ENCODE measurements at places on chromosomes 6 and 20.
A peak's percentile ranks its signal among the peaks of the same experiment; 100 is the strongest.

DNA sequence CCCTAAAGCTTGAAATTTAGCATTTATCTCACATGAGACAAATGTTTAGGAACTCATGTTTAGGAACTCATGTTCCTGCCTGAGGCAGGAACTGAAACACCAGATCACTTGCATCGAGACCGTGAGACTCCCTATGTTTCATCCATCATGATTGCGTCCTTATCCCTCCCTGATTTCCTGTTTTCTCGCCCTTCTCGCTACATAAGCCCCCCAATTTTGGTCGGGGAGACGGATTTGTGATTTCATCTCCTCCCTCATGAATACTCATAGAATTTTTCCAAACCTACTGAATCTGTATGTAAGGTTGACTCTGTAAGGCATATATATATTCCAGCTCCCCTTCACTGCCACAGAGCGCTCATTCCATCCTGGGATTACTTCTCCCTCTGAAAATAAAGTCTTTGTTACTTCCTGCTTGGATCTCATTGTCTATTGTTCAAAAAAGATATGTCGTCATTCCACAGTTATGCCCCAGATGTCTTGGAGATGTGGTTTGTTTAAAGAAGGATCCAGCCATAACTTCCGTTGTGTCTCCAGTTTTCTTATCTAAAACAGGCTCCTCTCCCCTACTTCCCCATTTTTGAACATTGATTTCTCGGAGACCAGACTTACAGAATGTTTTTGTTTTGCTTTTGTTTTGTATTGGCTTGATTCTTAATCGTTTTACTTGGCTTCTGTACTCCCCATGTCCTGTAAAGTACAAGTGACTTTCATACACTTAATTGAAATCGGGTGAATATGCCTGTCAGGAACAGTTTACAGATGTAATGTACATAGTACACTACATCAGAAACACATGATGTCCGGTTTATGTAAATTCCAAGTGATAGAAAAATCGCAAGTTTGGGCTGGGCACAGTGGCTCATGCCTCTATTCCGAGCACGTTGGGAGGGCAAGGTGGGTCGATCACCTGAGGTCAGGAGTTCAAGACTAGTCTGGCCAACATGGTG lies 118.7 kb downstream of the HFE start:
- peak; percentile 68 for DNase-seq

- no peak for DNase-seq
Measured at GRCh38 chr6:156347246-156347645, 429.9 kb upstream of the ARID1B start.

GRCh38 chr6:162627825-162628224 lies 99.7 kb downstream of the PRKN start:
- DNase-seq: no peak

- peak; percentile 59 for DNase-seq
Measured at GRCh38 chr6:144349690-144350527, 64.8 kb downstream of the UTRN start.

DNA sequence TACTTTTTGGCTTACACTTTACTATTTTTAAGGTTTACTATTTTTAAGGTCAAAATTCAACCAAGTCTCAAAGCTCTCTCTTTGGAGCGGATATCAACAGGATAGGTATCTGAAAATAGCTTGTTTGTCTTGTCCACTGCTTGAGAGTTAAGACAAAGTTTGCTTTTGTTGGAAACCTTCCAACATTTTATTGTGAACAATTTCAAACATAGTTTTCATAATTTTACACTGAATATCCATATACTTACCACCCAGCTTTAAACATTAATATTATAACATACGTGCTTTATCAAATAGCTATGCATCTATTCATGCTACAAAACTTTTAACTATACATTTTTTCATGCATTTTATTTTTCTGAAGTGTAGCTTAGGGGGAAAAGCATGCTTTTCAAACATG lies 109.9 kb downstream of the FYN start:
- no peak for DNase-seq

DNA sequence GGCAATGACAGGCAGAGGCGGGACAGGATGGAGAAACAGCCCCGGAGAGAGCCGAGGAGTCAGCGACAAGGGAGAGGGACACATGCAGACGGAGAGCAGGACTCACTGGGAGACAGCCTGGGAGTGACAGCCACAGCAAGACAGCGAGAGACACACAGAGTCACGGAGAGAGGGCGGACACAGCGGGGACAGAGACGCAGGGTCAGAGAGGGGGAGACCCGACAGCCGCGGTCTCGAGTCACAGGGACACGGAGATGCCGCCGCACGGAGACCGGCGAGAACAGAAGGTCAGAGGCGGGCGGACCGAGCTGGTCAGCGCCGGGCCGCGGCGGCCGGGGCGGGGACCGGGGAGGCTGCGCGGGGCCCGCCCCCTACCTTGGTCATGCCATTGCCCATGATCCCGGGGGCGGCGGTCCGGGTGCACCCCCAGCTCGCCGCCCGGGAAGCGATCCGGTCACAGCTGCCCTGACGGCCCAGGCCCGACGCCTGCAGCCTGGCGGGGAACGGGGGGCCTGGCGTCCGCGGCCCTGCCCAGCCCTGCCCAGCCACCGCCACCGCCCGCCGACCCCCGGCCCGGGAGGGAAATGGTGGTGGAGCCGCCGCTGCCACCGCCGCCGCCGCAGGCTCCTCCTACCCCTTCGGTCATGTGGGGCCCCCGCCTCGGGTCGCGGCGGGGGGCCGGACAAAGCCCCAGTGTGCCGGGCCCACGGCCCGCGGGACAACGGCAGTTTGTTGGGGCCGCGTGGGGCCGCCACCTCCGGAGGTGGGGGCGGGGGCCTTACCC lies at the start of the genes DUSP15 and TTLL9:
DUSP15 (minus strand) TSS at position 586 of the 784 bp plus-strand sequence; CDS start at position 396, 190 bp downstream.
TTLL9 (plus strand) TSS at position 693 of the 784 bp plus-strand sequence. CDS start 493 bp downstream, outside the sequence.
- peak; percentile 73 for DNase-seq

DNA sequence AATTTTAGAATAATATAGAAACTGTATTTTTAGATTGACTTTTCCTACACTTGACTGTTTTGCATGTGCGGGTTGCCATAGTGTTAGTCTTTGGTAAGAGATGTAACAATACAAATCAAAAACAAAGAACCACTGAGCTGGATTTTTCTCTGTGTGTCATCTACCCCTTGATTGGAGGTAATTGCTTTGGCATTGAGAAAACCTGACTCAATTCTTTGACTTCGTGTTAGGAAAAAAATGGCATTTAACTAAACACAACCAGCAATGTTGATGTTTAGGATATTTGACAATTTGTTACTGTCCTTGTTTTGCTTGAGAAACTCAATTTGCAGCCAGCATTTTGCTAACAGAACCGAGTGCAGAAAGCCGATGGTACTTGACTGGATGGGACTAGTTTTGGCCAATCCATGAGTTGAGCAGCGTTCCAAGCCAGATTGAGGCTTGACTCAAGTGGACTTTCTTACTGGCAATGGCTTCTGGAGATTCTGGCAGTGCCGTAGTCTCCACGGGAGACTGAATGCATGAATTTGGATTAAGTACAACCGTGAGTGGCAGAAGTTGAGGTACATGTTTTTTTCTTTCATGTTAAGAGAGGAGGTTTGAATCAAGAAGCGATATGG lies 17.1 kb downstream of the TPBG start:
- DNase-seq: no peak

GRCh38 chr20:32707691-32708581 lies 34.2 kb upstream of the C20orf203 start:
- no peak for DNase-seq

DNA sequence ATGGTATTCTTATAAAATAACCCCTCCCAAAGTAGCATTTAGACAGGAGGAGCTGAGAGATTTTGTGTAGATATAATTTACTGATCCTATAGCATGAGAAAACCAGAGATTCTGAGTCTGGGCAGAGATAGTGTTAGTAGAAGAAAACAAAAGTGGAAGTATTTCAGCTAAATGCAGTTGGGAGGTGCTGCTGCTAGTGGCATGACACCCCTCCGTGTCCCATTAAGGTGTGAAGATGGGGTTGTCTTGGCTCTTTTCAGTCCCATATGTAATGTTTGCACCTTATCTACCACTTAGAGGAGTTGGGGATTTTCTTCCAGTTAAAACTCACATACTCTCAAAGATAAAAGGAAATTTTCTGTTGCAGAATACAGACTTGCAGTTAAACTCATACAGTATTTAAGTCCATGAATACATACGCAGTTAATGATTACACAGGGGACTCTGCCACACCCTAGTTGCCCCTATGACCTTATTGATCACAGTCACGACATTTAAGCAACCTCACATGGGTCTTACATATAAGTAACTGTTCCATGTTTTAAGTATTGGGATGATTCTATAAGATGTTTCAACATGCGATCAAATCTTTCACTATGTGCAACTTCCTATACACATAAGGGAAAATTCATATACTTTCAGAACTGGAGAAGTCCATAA lies 11.5 kb downstream of the TAAR2 start:
- DNase-seq: no peak

- DNase-seq: peak; percentile 82
Measured at GRCh38 chr6:125957845-125958244, 1.3 kb downstream of the HINT3 start.

GRCh38 chr6:164130151-164130550 lies 715.6 kb downstream of the QKI start:
- no peak for DNase-seq

DNA sequence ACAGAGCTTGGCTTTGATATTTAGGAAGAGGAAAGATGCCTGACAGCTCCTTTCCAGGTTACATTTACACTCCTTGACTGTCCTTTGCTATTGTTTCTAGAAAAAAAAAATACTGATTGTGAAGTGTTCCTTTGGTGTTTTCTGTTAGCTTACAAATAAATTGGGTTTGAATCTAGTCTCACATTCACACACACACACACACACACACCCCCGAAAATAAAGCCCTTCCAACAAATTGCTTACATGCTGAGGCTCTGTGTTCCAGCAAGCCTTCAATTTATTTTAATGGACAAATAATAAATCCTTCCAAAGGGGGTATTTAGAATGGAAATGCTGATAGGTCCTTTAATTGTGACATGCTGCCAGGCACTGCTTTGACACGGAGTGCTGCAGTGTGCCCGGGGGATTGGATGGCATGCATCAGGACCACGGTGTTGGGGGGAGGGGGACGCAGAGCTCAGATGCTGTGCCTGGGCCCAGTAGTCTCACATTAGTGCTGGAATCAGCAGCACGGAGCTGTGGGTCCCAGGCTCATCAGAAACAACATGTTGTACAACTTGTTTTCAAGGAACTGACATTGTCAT lies 199.9 kb downstream of the CD83 start:
- no peak for DNase-seq

DNA sequence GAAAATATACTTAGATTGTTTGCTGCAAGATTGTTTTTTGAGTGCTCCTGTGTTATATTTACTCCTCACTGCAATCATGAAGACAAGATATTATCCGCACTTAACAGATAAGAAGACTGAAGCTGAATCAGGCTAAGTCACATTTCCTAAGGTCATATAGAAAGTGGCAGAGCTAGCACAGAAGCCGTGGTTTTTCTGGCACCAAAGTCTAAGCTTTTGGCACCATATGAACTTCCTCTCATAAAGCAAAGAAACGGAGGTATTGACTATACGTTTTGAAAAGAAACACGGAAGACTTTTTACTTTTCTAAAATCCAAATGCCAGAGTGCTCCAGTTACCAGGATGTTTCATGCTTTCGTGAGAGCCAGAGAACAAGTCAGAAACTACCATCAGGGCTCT lies 9.3 kb upstream of the DTD1 start:
- DNase-seq: no peak

DNA sequence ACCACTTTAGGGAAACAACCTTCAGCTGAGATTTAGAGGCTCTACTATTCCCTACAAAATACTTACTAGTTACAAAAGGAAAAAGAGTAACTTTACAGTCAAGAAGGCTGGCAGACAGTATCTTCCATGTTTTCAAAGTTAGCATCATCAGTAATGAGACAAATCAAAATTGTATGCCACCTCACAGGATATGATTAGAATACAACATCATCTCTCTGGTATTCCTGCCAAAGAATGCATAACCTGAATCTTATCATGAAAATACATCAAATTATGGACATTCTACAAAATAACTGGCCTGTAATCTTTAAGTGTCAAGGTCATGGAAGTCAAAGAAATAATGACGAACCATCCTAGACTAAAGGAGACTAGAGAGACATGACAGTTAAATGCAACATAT lies 38.4 kb downstream of the CDK5RAP1 start:
- DNase-seq: no peak

GRCh38 chr6:44850312-44850711 lies 462.8 kb downstream of the CDC5L start:
- DNase-seq: no peak
